ENCODE measurements at places on chromosomes 2 and 18.

- no peak for DNase-seq
Measured at GRCh38 chr2:182090486-182090885, 104.8 kb downstream of the PPP1R1C start.

DNA sequence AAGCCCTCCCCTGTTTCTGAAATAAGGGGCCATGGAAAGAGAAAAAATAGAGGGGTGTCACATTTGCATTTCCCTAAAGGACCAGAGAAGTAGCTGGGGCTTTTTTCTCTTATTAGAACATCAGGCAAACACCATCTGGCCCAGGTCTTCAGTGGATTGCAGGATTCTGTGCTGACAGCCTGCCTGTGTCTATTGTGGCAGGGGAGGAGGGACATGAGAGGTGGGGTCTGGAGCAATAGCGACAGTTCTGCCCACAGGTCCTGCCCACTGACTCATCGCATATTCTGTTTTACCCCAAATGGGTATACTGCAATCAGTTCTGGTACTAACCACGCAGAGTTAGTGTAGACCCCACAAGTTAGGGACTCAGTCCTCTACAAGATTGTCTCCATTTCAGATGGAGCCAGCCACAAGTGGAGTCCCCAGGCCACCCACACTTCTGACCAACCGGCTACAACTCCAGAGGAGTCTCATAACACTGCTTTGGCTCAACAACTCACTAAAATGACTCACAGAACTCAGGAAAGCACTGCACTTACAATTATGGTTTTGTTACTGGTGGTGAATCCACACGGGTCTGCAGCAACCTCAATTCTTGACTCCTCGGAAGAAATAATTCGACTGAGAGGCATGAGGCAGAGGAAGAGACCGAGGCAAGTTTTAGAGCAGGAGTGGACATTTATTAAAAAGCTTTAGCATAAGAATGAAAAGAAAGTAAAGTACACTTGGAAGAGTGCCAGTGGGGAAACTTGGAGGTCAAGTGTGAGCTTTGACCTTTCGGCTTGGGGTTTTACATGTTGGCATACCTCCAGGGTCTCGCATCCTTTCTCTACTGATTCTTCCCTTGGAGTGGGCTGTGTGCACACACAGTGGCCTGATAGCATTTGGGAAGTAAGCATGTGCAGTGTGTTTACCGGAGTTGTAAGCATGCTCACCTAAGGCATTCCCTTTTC, 146.4 kb upstream of the SPATS2L start:
- no peak for DNase-seq

GRCh38 chr2:132640116-132640515, 29.9 kb downstream of the LYPD1 start:
- no peak for DNase-seq

GRCh38 chr2:13779996-13780395, 852.5 kb upstream of the LRATD1 start:
- DNase-seq = no peak

- no peak for DNase-seq
Measured at GRCh38 chr2:6952101-6952500, 34.9 kb downstream of the RNF144A start.

DNA sequence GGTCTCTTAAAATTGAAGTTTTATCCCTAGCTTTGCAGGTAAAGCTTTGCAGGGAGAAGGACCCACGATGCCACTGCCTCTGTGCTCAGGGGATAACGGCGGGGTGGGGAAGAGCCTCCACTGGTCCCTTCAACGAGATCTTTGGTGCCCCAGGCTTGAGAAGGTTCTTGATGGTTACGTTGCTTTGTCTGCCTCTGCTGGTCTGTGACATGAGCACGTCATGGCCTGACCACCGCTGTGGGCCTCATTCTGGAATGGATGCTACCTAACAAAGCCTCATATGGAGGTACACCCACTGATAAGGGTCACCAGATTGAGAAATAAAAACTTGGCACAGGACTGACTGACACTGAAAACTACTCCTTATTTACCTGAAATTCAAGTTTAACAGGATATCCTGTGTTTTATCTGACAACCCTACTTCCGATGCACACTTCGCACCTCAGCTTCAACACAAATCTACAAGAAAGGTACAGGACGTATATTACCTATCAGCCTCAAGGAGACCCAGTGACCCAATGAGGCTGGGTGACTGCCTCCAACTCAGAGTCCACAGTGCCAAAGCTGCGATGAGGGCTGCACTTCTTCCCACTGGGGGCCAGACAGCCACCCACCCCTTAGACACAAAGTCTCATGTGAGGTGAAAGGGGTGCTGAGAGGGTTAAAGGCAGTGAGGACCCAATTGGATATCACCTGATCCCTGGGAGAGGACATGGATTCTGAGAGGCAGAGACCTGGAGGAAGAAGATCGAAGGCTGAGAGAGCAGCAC, 64.9 kb downstream of the EIPR1 start:
- no peak for DNase-seq

- DNase-seq = peak; percentile 38
Measured at GRCh38 chr2:69171116-69171896, 158.3 kb downstream of the ANTXR1 start.

DNA sequence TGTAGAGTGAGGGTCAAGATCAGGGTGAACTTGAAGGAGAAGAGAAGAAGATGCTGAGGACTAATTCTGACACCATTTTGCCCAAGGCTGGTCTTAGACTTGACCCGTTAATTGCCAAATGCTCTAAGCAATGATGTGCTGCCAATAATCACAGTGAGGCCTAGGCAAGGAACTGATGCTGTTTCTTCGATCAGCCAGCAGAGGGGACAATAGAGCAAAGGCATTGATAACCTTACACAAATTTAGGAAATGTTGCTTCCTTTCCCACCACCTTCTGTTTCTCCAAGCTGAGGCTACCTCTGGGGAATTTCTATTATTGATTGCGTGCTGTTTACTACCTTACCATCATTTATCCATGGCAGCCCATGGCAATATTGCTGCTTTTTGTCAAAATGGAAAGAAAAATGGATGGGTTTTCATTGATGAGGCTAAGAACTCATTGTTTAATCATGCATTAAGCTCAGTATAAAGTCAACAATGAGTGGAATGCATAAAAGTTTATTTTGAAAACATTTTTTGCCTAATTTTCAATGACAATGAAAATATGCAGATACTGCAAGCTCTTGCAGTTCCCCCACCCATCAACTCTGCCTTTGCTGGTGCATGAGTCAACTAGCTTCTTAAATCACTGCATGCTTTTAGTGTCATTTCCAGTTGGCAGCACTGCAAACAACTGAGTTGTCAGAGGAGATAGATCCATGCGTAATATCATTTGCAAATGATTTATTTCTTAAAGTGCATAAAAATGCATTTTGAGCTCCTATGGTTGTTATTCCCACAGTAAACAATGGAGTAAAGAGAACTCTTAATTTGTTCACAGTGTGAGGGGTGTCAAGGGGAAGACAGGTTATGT, 116.4 kb upstream of the NYAP2 start:
- peak; percentile 54 for DNase-seq

GRCh38 chr18:24274837-24275236, 122.8 kb downstream of the OSBPL1A start:
- no peak for DNase-seq

- DNase-seq = no peak
Measured at GRCh38 chr18:27855486-27855885, 321.4 kb downstream of the CDH2 start.

- no peak for DNase-seq
Measured at GRCh38 chr2:127893494-127893893, 7.7 kb upstream of the AMMECR1L start.

GRCh38 chr2:217147818-217148217, 288.0 kb upstream of the TNP1 start:
- no peak for DNase-seq

- DNase-seq = no peak
Measured at GRCh38 chr2:130376433-130377293, 20.8 kb downstream of the PTPN18 start.

GRCh38 chr18:9829397-9829712, 56.4 kb upstream of the TXNDC2 start:
- no peak for DNase-seq

DNA sequence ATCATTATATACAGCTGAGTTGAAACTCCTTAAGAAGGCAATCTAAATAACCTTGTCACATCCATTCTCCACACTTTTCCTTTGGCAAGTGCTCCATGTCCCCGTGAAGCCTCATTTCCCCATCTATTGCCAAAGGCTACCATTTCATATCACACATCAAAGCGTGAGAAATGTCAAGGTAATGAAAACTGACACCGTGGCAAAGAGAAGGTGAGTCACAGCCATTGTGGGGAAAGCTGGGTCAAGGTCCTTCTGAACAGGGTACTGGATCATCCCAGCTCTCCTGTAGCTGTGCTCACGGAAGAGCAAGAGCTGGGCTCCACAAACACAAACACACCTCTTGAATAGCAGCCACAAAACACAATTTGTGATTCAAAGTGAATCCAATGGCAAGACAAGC, 58.2 kb upstream of the REG3G start:
- DNase-seq = no peak

DNA sequence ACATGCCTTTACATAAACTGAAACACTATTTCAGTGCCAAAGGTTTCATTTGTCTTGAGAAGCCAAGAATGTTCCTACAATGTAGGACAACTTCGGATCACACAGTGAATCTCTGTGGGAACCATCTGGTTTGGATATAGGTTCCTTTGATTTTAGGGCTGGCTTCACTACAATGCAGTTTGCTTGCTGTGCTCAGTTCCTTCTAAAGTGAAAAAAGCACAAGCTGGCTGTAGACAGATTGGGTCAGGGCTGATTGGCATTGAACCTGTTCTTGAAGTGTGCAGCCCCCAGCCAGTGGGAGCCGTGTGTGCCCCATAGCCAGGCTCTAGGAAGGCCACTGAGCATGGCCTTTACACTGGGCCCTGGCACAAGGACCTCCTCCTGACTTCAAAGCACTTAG, 167.9 kb upstream of the HNRNPA3 start:
- no peak for DNase-seq

GRCh38 chr2:238920601-238921001, 72.7 kb downstream of the TWIST2 start:
- DNase-seq = no peak
